CD14-positive monocyte (primary cell): ENCODE measurements at places on chromosomes 11 and 22.
A peak's percentile ranks its signal among the peaks of the same experiment; 100 is the strongest.

GRCh38 chr11:36126678-36127077 is 162.5 kb downstream of the COMMD9 start:
- no peak for DNase-seq

- DNase-seq, result no peak
Observed at GRCh38 chr11:130738611-130739010, 177.7 kb downstream of the SNX19 start.

GRCh38 chr11:118156531-118157185 is 4.0 kb upstream of the SCN4B start:
- DNase-seq, result no peak

DNA sequence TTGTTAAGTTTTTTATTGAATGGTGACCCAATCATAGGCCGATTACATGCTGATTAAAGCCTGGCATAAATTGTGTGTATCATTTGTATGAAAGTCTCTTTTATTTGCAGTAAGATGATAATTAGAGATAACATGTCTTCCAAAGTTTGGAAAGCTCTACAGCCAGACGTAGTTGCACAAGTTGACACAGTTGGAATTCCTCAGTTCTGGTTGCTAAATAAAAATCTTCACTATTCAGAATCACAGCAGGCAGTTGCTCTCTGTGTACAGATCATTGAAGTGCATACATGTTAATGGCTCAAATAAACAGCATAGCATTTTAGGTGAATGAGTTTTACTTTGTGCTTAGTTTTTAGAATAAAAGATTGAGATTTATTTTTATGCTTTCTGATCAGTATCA is 69.5 kb downstream of the ARHGAP42 start:
- DNase-seq, result no peak

DNA sequence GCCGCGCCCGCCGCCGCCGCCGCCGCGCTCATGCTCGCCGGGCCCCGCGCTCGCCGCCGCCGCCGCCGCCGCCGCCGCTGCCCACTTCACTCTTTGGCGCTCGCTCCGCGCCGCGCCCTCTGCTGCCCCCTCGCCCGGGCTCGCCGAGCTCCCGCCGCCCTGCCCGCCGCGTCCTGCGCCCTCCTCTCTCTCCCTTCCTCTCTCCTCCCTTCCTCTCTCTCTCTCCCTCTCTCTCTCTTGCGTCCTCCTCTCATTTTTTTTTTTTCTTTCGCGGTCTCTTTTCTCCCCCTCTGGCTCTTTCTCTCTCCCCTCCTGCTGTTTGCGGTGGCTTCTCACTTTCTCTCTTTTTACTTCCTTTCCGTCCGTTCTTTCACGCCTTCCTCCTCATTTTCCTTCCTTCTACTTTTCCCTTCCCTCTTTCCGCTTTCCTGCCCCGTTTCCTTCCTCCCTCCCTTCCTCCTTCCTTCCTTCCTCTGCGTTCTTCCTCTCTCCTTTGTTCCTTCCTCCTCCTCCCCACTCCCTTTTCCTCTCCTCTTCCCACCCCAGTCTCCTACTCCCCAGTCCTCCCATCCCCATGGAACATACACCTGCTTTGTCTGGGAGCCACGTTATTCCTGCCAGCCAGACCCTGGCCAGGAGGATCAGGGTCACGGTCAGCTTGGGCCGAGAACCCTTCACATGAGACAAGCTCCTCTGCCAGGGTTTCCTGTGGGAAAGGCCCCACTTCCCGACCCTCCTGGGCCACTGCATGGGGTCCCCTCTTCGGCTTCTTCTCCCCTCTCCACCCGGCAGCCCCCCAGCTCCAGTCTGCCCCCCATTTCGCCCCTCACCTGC is 19.3 kb upstream of the SHISAL1 start:
- DNase-seq, result no peak

DNA sequence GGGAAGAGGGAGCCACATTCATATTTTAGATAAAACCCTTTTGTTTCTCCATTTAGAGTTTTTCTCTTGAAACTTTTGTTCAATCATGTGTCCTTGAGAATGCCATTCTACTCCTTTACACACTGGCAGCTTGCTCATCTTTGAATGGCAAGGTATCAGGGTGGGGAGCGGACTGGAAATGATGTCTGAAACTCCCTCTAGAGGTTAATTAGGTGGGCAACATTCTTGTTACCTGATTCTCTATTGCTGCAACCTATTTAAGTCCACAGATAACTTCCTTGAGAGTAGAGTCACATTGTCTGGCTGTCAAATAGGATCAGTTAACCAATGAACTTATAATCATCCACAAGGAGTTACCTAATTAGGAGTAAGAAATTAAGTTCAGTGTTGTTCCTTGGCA is 533.6 kb upstream of the API5 start:
- no peak for DNase-seq

GRCh38 chr11:35933320-35933871 is 10.5 kb upstream of the LDLRAD3 start:
- no peak for DNase-seq

GRCh38 chr11:72629266-72629665 is 45.0 kb downstream of the PDE2A start:
- no peak for DNase-seq

DNA sequence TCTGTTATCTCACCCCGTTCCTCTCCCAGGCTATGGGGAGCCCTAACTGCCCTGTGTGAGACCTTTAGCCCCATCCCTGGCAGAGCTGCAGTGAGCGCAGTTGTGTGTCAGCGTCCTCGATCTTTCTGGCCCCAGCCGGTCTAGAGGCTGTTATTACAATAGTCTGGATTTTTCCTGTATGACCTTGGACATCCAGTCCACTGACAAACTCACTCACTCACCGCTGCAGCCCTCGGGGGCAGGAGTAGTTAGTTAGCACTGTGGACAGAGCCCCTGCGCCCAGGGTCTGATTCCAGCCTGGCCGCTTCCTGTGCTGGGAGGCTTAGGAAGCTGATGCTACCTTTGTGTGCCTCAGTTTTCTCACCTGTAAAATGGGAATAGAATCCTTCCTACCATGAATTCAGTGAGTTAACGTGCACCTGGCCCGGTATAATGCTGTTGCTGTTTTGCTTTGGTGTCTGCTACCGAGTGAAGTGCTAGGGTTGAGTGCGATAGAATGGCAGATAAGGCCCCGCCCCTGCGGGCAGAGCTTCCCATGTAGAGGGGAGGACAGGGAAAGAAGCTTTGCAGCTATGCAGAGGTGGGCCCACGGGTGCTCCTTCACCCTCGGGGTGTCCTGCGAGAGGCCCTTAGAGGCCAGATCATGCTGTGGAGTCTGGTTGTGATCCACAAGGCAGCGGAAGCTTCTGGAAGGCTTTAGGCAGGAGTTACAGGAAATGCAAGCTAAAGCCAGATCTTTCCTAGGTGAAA is 3.0 kb downstream of the LRP5 start:
- DNase-seq, result no peak

DNA sequence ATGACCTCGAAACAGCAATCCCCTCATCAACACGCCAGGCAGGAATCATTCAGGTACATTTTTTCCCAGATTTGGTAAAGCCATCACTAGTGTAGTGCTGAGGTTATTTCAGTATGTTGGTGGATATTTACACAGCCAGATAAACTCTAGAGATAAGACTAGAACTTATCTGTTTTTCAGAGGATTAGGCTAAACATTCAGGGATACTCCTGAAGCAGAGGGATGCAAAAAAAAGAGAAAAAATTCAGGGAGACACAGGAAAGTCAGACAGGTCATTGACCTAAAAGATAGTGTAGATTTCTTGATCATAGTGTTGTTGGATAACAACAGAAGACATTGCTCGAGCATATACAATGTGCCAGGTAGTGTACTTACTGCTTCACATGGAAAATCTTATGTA is 93.2 kb downstream of the ATM start:
- no peak for DNase-seq

GRCh38 chr22:37623075-37624016 is 14.7 kb downstream of the GGA1 start:
- DNase-seq, result peak; percentile 66

GRCh38 chr11:68816917-68817419 is 24.7 kb downstream of the CPT1A start:
- DNase-seq, result no peak
